ENCODE measurements at places on chromosomes 3 and 15.

GRCh38 chr15:91632176-91632575 lies 221.3 kb upstream of the SLCO3A1 start:
- no peak for DNase-seq

DNA sequence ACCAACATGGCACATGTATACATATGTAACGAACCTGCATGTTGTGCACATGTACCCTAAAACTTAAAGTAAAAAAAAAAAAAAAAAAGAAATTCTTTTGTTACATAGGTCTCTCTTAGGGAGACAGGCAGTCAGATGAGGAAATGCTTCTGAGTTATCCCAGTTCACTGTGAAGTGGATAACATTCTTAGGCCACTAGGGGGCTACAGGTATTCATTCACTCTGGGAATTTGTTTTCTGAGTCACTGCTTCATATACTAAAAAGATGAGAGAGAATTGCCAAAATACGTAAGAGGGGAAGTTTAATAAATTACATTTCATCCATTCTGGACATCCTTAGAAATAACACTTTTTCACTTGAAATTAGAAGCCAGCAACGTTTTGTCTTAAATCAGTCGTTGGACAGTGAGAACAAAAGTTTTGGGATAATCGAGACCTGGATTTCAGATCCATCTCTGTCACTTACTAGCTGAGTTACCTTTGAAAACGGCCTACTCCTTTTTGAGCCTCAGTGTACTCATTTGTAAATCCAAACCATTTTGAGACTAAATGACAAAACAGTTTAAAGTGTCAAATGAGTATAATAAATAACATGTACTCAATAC lies 738.4 kb upstream of the ALCAM start:
- no peak for DNase-seq

DNA sequence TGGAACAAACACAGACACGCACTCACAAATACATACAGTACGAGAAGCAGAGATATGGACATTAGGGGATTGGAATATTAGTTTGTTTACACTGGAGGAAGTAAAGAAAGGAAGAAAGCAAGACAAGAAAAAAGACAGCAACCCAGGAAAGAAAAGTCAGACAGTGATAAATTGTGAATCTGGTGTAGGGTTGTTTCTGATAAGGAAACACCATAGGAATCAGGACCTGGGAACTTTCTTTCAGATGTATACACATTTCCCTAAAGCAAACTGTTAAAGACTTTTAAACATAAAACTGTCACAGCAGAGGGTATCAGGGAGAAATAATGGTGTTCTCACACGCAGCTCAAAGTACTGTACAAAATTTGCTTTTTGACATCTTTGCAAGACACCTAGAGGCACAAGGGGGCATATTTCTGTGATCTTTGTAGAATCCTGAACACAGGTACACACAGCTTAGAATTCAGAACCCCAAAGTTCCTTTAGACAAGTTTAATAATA lies 153.7 kb downstream of the TUSC7 start:
- no peak for DNase-seq

DNA sequence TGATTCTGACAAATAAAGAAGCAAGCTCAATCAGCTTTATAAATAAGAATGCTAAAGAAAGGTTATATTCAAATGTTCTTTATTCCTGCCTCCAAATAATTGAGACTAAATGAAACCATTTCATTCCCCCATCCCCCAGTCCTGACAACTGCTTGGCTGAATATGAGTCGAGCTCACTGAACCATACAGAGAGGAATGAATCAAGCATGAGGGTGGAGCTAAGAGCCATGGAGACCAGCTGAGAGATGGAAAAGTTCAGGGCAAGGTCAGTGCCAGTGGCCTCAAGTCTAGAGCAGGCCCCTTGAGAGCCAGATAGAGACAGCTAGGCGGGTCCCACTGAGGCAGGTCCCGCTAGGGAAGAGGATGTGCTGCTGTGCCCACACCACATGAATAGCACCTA lies 188.7 kb upstream of the EIF1B start:
- no peak for DNase-seq

- DNase-seq = no peak
Measured at GRCh38 chr15:81752974-81753373, 292.8 kb downstream of the MEX3B start.

GRCh38 chr3:63089007-63089750 lies 188.9 kb upstream of the SYNPR start:
- DNase-seq = no peak

- no peak for DNase-seq
Measured at GRCh38 chr3:40287248-40287647, 22.3 kb upstream of the EIF1B start.

GRCh38 chr3:117660941-117661817 lies 951.6 kb downstream of the TUSC7 start:
- DNase-seq = no peak

GRCh38 chr3:8625991-8626390 lies 18.6 kb downstream of the SSUH2 start:
- DNase-seq = no peak

DNA sequence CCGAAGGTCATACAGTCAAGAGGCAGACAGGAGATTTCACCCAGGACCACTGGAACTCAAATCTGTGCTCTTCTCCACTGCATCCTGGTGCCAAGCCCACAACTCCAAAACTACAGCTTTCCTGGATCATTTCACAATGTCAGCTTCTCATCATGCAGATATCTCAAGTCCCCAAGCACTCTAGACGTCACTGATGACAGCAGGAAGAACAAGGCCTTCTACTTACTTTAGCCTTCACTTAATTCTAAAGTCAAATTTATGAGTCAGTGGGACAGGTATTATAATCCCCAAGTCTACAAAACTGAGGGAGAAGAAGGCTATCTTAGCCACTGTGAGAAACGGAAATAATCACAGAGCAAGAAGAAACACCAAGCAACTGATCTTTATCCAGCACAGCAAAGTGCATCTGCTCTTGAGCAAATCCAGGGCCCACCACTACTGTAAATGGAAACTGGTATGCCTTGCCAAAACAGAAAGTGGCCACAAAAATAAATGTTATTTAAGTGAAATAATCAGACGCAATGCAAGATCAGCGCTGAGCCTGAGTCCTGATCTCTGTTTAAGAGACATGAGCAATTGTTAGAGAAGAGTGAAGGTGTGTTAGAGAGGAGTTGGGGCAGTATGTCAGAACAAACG lies 928 bp downstream of the RAD18 start:
- DNase-seq = no peak

DNA sequence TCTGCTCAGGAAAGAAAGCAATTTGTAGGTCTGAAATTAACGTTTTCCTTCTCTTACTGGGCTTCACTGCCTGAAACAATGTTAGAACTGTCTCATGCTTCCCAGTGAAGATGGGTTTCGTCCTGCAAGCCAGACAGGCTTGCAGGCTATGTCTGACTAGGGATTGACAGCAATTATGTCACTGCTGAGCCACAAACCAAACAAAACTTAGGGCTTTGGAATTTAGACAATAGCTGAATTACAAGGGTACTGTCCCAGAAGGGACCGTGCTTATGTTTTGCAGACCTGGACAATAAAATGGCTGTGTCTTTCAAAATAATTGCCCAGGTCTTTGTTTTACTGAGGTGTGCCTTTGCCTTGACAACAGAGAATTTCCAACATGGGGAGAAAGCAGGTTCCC lies 46.3 kb upstream of the CCDC80 start:
- DNase-seq = no peak

GRCh38 chr3:12194209-12194608 lies 35.5 kb upstream of the TIMP4 start:
- DNase-seq = no peak

DNA sequence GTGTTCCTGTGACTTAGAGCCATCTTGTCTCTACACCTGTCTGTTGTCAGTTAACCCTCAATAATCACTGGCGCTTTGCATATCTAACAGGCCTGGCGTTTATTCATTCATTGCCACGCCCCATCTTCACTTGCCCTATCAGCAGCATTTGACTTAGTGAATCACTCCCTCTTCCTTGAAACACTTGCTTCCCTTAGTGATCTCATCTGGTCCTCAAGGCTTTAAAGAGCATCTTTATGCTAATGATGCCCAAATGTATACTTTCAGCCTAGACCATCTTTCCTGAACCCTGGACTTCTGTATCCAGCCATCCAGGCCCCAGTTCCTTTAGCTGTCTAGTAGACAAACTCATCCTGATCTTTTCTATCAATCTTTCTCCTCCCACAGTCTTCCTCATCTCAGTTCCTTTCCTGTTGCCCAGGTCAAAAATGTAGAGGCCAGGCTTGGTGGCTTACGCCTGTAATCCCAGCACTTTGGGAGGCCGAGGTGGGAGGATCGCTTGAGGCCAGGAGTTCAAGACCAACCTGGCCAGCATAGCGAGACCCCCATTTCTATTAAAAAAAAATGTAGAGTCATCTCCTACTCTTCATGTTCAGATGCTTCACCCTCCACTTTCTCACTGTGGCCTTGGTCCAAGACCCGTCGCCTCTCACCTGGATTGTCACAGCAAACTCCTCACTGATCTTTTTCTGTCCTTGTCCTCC lies 1.4 kb upstream of the IGDCC4 start:
- DNase-seq = no peak

GRCh38 chr3:197226179-197226578 lies 72.2 kb downstream of the DLG1 start:
- DNase-seq = no peak

GRCh38 chr15:42184296-42184695 lies 23.8 kb downstream of the VPS39 start:
- DNase-seq = no peak

DNA sequence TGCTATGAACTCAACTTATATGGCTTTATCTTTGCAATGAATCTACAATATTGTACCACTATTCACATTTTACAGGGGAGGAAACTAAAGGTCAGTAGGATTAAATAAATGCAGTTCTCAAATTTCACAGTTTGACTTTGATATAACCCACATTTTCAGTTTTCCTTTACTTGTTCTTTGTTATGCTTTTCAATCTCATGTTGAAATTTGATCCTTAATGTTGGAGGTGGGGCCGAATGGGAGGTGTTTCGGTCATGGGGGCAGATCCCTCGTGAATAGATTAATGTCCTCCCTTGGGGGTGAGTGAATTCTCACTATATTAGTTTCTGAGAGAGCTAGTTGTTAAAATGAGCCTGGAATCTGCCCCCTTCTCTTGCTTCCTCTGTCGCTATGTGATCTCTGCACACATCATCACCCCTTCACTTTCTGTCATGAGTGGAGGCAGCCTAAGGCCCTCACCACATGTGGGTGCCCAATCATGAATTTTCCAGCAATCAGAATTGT lies 44.7 kb downstream of the CD200 start:
- no peak for DNase-seq

- no peak for DNase-seq
Measured at GRCh38 chr3:30259730-30260129, 346.7 kb upstream of the TGFBR2 start.

- DNase-seq = no peak
Measured at GRCh38 chr3:109396806-109397205, 59.5 kb upstream of the DPPA4 start.

- DNase-seq = no peak
Measured at GRCh38 chr3:135145581-135145980, 350.5 kb downstream of the EPHB1 start.

DNA sequence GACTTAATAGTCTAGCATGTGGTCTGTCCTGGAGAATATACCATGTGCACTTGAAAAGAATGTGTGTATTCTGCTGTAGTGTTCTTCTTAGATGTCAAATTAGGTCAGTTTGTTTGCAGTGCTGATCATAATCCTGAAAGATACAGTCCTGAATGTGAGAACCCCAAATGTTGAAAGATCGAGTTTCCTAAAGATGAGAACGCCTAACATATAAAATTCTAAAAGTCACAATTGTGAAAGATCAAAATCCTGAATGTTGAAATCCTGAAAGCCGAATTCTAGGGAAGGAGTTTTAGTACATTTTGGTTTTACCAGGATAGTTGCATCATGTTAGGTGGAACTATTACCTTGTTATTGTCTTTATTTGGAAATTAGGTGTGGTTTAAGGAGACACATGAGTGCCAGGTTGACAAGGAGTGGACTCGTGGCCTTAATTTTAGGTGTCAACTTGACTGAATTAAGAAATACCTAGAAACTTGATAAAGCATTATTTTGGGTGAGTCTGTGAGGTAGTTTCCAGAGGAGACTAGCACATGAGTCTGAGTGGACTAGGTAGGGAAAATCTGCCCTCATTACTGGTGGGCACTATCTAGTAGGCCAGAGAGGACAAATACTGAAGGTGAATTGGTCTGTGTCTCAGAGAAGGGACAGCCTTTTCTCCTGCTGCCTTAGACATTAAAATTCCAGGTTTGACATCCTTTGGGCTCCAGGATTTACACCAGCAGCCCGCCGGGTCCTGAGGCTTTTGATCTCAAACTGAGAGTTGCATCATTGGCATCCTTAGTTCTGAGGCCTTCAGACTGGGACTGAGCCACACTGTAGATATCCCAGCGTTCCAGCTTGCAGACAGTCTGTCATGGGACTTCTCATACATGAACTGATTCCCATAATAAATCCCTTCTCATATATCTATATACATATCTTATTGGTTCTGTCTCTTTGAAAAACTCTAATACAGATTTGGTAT lies 77.1 kb downstream of the LRRC28 start:
- DNase-seq = no peak

DNA sequence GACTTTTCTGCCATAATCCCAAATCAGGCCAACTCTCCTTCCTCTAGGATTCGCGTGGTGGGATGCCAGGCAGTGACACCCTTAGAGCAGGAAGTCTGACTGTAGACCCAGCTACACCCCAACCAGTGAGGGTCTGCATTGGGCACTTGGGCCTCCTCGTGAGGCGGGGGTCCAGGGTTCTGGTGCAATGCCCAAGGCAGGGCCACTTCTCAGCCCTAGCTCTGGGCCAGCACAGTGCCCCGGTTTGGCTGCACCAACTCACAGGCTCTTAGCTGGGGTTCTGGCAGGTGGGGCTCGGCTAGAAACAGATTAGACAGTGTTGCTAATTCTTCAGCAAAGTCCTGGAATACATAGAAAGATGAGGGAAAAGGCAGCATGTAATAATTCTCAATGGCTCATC lies 12.7 kb downstream of the CDAN1 start:
- no peak for DNase-seq

GRCh38 chr15:31811641-31812040 lies 218.7 kb upstream of the CHRNA7 start:
- no peak for DNase-seq

GRCh38 chr3:21238661-21239060 lies 512.3 kb downstream of the ZNF385D start:
- no peak for DNase-seq

DNA sequence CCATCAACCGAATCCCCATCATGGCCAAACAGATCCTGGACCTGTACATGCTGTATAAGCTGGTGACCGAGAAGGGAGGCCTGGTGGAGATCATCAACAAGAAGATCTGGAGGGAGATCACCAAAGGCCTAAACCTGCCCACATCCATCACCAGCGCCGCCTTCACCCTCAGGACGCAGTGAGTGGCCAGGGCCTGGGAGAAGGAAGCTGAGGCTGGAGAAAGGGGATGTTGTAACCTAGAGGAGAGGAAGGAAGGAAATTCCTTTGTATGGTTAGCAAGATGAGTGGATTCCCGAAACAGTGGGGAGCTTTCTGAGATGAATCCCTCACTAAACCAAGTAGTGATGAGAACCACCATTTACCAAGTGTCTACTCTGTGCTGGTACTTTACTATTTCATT lies 25.8 kb upstream of the CLK3 start:
- no peak for DNase-seq
